ENCODE measurements at places on chromosomes 13 and 19.
A peak's percentile ranks its signal among the peaks of the same experiment; 100 is the strongest.

- DNase-seq: no peak
These were observed 114.5 kb downstream of the ATP11A start for GRCh38 chr13:112804374-112804773.

DNA sequence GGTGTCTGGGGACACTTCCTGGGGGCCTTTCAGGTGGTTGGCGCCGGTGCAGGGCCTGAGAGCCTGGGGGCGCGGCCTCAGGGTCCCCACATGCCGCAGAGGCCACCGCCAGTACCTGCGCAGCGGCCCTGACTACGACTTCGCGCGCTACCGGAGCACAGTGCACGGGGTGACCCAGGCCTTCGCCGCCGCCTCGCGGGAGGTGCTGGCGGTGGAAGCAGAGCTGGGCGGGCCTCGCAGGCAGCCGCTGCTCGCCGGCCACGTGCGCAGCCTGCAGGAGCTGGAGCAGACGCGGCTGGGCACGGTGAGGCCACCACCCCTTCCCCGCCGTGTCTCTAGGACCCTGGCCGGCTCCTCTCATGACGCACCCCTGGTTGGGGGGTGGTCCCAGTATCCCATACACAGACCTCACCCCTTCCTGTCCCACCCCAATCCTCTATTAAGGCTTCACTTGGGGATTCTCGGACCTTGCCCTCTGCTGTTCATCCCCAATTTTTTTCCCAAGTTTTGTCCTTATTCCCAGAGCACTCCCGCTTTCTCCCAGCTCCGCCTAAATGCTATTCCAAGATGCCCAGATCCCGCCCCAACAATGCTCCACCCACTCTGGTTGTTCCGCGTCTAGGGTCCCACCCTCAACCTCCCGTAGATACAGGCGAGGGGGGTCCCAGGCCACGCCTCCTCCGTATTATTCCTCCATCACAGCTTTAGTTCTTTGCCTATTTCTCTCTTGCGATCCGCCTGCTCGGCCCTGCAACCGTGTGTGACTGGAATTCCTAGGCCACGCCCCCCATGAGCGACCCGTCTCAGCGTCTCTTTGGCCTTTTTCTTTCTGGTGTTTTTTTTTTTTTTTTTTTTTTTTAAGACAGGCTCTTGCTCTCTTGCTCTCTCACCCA is 1.0 kb downstream of the REX1BD start:
- peak; percentile 47 for DNase-seq

DNA sequence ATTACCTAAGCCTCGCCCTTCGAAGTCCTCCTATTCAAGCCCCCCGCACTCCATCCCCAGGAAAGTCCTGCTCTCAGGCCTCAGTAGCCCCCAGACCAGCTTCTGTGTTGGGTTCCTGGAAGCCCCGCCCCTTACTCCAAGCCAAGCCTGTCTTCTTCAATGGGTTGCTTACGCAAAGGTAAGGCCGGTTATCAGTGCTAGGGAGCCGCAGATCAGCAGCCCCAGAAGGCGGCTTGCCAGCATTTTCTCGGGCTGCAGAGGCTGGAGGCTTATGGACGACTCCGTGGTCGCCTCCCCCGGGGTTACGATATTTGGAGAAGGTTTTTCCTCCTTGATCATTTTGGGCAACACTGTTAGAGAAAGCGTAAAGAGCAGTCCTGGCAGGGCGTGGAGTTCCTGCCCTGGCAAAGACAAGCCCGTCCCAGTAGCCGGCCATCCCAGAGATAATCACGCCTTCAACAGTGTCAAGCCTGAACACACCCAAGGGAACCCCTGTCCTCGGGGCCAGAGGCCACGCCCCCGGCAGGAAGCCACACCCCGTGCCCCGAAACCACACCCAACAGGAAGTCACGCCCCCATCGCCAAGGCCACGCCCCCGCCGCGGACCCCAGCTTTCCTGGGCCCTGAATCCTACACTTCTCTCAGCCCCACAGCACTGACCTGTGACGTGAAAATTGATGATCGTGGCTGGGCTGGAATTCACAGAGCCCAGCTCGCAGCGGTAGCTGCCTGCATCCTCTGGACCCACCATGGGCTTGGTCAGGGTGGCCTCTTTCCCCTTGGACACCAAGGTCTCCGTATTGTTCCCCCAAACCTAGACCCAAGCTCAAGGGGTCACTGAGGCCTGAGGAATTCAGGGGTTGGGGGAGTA is 954 bp upstream of the RASIP1 start:
- no peak for DNase-seq

GRCh38 chr19:41324231-41324702 is 14.3 kb downstream of the CCDC97 start:
- no peak for DNase-seq

GRCh38 chr19:47247308-47247990 is 8.9 kb upstream of the CCDC9 start:
- peak; percentile 83 for DNase-seq

DNA sequence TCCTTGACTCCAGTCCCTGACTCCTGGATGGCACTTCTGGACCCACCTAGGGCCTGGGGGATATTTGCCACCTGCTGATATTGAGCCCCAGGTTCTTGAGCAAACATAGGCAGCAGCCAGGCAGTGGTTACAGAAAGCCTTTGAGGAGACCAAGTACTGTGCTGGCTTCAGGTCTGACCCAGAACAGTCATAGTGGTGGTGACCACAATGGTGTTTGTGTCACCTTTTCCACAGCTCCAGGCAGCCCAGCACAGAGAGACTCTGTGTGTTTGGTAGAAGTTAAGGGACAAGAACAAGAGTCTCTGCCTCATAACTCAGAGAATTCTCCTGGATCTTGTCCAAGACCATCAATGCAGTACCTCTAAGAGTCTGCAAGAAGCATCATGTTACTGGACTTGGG is 14.6 kb upstream of the CLC start:
- no peak for DNase-seq

DNA sequence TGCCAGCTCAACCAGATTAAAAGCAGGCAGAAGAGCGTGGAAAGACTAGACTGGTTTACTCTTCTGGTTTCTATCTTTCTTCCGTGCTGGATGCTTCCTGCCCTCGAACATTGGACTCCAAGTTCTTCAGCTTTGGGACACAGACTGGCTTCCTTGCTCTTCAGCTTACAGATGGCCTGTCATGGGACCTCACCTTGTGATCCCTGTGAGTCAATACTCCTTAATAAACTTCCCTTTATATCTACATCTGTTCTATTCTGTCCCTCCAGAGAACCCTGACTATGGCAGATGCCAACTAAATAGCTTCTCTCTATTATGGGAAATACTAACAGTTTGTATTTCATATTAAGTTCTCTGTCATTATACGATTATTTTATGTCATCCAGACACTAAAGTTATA is 609.1 kb downstream of the LMO7 start:
- DNase-seq: no peak

DNA sequence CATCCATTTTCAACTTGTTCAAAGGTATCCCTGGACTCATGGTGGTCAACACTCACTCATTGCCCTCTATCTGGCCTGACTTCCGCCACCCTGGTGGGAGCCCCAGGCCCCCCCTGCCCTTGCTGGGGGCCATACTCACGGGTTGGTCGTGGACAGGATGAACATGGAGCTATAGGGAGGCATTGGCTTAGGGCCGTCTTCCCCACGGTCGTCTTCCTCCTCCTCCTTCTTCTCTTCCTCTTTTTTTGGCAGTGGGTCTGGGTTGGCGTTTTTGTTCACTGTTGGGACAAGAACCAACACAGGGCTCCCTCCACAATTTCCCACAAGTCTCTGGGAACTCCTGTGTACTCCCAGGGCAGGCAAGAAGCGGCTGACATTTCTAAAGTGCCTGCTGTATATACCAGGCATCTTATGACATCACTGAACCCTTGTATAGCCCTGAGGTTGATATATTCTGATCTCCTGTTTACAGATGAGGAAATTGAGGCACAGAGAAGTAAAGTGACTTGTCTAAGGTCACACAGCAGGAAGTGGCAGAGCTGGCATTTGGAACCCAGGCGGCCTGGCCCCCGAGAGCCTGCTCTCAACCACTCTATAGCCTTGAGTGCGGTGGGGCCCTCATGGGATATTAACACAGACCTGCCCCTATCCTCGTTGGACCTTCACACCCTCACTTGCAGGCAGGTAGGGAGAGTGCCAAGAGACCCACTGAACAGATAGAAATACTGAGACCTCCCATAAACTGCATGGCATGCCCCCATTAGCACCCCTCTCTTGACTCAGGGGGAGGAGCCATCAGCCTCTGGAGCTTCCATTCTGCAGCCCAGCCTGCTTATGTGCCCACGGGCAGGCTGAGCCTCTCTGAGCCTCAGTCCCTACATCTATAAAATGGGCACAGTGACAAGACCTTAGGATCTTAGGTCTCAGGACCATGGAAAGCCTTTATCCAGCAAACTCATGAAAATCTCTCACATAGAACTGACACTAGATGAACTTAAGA is 135.0 kb downstream of the IER2 start:
- no peak for DNase-seq

GRCh38 chr13:32147193-32147592 is 115.6 kb downstream of the FRY start:
- no peak for DNase-seq

- DNase-seq: no peak
These were observed 113.9 kb downstream of the KCNRG start for GRCh38 chr13:50129081-50129705.

DNA sequence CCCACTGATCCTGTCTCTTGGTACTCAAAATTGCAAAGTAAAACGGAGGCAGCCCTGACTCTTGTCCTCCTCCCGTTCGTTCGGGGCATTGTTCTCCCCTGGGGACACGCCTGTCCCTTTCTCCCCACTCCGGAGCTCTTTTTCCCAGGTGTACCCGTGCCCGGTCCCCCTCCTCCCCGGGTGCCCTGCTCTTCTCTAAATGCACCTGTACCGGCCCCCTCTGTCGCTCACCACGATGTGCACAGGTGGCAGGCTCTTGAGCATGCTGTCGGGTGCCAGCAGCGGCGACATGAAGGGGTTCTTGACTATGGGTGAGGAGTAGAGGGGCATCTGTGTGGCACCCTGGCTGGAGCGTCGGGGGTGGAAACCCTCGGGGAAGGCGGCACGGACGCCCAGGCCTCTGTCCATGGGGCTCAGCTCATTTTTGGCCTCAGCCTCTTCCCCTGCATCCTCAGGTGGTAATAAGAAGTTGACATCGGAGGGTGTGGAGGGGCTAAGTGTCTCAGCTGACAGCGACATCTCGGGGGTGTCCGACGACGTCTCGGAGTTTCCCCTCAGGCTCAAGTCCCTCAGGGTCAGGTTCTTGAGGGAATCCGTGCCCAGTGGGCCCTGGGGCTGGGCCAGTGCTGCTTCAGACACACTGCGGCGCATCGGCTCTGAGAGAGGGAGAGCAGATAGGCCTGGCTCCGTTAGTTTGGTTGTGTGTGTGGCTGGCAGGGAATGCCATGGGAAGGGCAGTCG is 12.4 kb upstream of the CNFN start:
- no peak for DNase-seq

GRCh38 chr19:46196410-46197124 is 33.0 kb upstream of the IGFL1 start:
- DNase-seq: no peak

DNA sequence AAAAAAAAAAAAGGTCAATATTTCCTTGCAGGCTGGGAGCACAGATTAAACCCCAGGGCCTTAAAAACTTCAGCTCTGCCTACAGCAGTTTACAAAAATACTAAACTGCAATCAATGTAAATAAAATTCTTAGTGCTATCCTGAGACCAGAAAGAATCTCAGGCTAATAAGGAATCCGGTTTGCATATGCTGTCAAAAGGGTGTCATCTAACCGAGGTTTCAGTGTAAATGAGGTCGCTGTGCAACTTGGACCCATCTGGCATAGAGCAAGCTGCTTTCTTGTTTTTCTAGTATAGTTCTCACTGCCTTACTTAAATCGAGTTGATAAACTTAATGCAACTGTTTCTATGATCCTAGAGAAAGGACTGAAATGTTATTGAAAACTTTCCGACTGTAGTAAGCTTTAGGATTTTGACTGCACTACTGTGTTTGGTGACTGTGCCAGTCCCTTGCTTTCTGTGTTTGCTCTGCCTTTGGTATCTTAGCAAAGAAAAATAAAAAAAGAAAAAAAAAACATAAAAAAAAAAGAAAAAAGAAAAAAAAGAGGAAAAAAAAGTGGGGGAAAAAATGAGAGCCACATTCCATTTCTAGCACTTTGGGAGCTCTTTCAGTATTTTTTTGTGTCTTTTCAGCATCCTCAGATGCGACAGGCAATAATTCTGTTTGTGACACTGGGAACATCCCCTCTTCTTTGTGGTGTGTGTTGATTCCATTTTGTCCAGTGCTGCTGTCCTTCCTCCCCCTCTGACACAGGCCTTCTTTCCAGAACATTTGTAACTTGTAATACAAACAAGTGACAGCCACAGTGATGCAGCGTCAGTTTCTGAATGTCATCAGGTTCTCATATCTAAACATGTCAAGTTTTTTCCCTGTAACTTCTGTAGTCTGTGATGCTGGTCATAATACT is 340.5 kb downstream of the ZNF536 start:
- no peak for DNase-seq

- no peak for DNase-seq
These were observed 6.2 kb downstream of the NUCB1 start for GRCh38 chr19:48906324-48906723.

- no peak for DNase-seq
These were observed 484.5 kb downstream of the SLITRK6 start for GRCh38 chr13:85314686-85315085.

DNA sequence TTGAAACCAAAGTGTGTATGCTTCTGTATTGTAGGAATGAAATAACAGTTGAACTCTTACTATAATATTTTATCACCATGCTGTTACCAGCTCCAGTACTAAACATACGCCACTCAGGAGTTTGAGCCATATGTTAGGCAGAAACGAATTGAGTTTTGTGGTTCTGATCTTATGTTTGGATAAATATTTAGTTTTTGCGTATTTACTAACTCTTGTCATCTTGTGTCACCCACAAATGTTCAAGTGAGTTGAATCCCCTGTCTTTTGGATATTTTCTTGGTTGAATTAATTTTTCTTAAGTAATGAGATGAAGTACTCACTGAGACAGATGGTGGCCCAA is 1.5 kb downstream of the FNDC3A start:
- peak; percentile 42 for DNase-seq

DNA sequence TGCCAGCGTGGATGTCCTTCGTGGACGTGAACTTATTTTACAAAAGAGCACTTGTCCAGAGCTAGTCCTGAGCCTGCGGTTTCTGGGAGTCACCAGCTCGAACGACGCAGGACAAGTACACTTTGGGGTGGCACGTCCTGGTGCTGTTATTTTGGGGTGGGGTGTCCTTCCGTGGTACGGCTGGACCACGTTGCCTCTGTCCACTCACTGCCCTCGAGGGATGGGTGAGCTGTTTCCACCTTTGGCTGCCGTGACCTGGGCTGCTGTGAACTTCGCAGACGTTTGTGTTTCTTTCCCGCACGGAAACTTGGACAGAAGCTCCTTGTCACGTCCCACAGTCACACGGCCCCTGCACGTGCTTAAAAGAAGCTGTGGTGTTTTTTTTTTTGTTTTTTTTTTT is 11.0 kb downstream of the GZMM start:
- no peak for DNase-seq

DNA sequence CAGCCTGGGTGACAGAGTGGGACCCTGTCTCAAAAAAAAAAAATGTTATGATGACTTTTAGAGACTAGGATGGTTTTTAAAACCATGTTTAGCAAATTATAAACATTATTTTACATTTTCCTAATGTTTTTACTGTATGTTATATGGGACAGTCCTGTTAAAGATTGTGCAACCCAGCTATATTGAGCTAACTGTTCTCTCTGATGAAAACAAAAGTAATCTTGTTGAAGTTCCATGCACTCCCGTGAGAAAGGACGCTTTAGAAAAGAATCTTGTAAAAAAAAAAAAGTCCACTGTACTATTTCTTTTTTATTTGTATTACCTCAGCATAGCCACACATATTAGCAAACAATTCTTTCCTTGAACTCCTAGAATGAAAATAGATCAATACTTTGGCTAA is 451.2 kb downstream of the DCT start:
- DNase-seq: no peak
